Osteoblast (primary cell): ENCODE measurements at places on chromosomes 12 and 14. TPM values are rescaled to one million over a fixed set of nuclear protein-coding genes. Genes with fewer than 3 reads are reported as not detected.

HOXC12 gene
- total RNA-seq = under 0.01 TPM in 1 of 2 replicates, not detected in the other

L2HGDH gene
- 3.2 and 3.6 TPM in 2 replicates for total RNA-seq

DNA sequence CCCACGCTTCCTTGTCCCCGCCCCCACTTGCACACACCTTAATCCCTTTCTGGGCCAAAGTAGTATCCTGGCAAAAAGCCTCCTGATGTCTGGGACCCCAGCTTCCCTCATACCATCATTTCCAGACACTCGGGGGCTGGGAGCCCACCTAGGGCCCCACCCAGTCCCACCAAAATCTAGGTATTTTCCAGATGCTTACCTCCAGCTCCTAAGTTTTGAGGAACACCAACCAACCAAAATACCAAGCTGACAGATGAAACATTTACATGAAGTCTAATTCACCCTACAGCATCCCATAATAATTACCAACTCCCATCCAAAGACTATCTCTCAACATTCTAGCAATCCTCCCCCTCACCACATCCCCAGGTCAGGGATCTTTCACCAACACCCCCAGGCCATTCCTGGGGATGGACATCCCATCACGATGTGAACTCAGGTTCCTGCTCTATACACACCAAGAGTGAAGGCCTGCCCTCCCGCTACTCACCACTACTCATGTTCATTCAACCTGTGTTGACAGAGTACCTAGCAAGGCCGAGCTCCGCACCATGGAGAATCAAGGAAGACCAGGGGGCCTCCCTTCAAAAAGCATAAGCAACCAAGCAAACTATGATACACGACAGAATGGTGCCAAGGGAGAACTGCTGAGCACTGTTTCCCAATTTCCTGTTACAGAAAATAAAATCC is 1.6 kb upstream of the CHD4 start:
- DNase-seq = no peak

DNA sequence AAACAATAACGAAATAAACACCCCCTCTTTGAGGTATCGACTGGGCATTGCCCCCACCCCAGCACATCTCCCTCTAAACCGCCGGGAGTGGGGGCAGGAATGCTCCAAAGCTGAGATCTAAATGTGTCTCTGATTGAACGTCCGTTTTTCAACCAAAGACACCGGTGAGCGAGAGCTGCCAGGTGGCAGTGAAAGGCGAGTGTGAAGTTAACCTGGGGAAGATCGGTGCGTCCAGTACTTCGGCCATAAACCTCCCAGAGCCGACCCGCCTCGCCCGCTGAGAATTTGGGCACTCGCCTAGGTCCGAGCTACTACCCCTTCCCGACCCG is 625 bp downstream of the ANGEL1 start:
- no peak for DNase-seq

DNA sequence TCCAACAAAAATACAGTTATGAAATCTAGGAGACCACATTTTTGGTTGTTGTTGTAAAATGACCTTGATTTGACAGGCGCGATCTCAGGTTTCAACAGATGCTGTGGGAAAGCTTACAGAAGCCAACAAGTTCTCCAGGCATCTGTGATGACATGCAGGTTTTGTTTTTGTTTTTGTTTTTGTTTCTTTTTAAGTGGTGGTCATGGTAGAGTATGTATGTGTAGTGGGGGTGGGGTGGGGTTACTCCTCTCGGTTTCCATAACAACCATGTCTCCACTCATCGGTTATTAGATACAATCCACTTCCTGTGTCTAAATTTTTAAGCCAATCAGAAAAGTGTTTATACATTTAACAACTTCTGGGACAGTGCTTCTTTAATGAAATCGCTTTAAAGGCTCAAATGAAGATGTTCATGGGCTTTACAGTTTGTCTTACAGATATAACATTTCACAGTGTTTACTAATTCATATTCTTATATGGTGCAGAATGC is 199.9 kb upstream of the FOXN3 start:
- peak; percentile 86 for DNase-seq

GRCh38 chr12:52349196-52349595 is 18.1 kb downstream of the KRT85 start:
- DNase-seq = peak; percentile 74

DNA sequence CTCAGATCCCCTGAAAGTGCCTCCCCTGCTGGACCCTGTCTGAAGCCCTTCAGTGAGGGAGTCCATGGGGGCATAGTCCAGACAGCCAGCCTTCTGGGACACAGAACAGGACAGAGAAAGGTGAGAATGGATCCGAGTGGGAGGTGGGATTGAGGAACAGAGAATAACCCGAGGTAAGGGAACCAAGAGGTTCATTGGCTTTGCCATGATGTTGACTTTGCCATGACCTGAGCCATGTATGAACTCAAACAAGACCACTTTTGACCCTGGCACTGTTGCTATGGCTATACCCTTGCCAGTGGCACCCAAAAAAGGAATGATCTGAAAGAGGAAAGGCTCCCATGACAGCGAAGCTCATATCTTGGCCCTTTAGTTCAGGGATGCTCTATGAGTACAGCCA is 22.6 kb upstream of the VDR start:
- DNase-seq = no peak

DNA sequence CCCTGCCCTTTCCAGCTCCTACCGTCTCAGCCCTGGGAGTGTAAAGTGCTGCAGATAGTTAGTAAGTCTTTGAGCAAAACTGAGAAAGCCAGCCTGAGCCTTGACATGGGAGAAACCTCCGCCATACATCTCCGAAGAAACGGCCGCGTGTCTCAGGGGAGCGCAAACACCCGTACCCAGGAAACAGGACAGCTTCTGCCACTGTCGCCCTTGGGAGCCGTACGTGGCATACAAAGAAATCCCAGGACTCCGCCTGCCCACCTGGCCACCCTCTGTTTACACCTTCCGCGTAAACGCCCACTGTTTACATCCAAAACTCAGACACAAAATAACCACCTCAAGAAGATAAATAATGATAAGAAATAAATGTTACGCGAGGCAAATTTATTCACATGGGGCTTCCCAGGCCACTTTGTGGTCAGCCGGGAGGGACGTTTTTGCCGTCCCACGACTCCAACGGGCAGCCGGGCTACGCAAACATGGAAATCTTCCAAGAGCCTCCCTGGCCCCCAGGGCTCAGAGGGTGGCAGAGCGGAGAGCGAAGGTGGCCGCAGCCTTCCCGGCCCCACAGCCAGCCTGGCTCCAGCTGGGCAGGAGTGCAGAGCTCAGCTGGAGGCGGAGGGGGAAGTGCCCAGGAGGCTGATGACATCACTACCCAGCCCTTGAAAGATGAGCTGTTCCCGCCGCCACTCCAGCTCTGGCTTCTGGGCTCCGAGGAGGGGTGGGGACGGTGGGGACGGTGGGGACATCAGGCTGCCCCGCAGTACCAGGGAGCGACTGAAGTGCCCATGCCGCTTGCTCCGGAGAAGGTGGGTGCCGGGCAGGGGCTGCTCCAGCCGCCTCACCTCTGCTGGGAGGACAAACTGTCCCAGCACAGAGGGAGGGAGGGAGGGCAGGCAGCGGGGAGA is at the start of gene BDKRB2:
Gene BDKRB2, plus strand, starts transcription at position 689 of the 908 bp plus-strand sequence. CDS start 32,269 bp downstream, outside the sequence.
- DNase-seq = peak; percentile 99

DNA sequence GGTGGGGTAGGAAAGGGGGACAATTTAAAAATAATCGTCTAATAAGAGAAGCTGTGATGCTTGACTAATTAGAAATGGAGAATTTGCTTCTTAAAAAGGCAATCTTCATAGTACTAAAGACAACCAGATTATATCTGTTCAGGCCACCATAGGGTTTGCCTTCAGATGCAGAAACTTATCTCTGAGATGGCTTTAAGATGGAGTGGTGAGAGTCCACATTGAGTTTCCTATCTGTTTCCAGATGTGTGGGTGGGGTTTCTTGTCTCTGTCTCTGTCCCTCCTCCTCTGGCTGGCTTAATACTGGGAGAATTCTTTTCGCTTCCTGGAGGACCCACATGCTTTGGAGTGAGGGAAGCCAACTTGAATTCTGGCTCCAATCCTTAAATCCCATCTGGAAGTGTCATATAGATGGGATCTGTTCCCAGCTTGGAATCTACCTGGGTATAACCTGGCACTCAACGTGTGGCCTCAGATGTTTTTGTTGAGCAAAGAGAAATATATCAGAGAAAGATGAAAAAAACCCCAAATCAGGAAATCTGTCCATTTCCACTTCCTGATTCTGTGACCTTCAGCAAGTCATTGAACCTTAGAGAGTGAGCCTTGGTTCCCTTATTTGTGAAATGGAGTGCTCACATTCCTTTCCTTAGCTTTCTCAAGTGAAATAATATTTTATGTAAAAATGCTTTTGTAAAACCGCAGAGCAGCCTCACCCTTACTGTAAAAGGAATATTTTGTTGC is 66.4 kb downstream of the CHST11 start:
- peak; percentile 19 for DNase-seq

DNA sequence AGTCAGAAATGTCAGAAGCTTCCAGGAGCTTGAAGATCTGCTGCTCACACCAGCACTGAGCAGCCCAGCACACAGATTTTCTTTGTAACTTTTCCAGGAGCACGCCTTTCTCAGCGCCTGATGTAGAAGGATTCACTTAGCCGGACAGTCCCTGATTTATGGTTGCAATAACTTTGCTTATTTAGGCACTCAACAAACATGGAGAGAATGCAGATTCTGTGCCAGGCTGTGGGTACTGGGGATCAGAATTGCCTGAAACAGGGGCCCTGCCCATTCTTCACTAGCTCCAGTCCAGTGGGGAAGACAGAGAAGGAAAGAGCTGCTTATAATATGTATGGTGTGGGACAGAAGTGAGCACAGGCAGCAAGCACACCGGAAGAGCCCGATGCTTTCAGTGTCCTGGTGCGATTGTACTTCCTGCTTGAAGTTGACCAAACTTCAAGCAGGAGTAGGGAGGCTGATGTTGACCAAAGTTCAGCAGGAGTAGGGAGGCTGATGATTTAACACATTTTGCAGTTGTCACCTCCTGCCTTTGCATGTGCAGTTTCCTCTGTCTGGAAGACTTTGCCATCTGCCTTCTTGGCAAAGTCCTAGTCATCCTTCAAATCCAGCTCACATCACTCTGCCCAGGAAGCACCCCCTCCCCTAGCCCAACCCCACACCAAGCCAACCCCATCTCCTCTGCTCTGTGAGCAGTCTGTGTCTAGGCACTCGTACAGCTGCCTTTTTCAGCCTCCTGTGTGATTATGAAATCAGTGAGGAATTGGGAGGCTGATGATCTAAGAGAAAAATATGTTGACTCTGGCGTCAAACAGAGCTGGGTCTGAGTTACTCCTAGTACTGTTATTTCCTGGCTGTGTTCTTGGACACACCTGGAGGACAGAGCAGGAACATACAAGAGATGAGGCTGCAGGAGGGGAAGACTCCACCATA is 12.0 kb upstream of the PRIMA1 start:
- no peak for DNase-seq
